ENCODE measurements at places on chromosomes 11 and 22.
A peak's percentile ranks its signal among the peaks of the same experiment; 100 is the strongest.

DNA sequence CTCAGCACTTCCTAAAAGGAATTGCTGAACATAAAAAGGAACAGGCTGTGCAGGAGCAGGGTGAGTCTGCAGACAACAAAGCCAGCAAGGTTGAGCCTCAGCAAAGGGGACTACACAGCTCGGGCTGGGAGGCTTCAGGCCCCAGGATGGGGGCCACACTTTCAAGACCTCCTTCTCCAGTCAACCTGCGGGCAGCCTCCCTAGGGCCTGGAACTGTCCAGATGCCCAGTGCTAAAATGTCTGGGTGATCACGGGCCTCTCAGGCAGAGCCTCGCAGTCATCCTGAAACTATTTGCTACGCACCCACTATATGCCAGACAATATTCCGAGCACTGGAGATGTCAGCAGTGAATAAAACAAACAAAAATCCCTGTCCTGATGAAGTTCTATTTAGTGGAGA lies 3.9 kb upstream of the NEFH start:
- no peak for DNase-seq

DNA sequence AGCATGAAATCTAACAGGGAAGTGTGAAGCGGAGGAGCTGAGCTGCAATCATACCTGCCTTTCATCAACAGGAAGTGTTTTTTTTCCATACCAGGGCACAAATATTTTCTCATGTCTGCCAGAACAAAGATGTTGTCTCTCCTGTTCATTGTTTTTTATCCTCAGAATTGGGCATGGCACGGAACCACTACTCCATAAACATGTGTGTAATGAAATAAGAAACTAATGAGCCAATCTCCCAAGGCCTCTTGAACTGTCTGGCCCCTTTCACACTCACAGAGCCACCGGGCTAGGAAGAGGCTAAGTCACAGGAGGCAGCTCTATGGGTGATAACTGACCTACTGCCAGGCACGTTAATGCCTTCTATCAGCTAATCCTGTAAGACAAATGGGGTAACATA lies 124.4 kb downstream of the ETS1 start:
- DNase-seq, result peak; percentile 39

DNA sequence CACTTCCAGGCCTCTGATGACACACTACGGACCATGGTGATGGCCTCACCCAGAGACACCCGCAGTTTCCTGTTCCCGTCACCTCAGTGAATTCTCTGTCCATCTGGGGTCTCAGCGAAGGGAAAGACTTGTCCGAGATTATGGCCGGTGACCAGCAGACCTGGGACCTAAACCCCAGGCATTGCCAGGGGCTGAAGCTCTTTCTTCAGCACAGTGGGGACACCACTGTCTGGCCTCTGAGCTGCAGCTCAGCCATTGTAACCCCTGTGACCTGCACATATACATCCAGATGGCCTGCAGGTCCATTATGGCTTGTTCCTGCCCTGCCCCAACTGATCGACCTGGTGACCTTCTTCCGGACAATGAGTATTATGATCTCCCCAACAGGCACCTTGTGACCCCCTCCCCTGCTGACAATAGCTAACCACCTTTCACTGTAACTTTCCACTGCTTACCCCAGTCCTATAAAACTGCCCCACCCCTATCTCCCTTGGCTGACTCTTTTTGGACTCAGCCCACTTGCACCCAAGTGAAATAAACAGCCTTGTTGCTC lies 22.3 kb downstream of the CBX7 start:
- DNase-seq, result no peak

DNA sequence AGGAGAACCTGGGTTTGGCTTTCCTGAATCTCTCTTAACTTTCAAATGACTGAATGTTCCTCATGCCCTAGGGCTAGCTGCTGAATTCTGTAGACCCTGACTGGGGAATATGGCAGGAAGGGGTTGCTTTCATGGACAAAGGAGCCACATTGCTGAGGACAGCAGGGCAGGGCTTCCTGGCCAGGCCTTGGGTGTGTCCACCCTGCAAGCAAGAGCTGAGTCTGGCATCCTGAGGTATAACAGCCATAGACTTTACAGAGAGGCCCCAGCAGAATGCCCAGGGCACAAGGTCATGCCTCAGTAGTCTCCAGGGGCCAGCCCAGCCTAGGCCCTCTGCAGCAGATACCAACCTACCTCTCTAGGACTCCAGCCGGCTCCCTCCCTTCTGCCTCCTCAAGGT lies 102.2 kb upstream of the RAG2 start:
- DNase-seq, result no peak

DNA sequence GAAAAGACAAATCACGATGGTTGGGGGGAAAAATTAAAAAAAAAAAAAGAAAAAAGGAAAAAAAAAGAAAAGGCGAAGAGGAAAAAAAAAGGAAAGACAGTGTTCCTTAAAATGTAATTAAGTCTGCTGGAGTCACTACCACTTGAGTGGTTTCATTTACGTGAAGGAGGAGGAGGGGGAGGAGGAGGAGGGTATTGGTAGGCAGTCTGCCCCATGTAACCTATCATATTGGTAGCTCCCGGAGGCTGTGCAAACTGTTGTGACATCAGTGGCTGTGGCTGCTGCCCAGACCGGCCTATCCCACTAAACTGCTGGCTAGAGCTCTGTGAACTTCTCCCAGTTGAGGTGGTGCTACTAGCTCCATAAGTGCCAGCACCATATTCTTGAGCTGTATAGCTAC lies 17.9 kb downstream of the KDELR3 start:
- no peak for DNase-seq

GRCh38 chr22:19463008-19463407 lies 15.5 kb upstream of the C22orf39 start:
- no peak for DNase-seq

DNA sequence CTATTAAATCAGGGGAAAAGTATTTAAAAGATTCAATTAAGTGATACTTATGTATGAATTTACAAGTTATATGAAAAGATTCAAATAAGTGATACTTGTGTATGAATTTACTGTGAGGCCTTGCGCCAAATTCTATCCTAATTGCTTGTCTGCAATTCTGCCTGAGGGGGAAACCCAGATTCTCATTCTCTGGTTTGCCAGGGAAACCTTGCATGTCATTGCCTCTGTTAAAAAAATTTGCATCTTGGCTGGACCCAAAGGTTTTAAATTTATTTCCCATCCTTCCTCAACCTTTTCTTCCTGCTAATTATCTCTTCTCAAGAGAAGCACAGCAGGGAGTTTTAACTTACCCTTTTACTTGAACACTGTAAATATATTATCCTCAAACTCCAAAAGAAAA lies 13.8 kb downstream of the OLFML1 start:
- DNase-seq, result no peak

Measured in NCI-H2029 treated with DMSO at 0.1 percent for 48 hours (cell line).